ENCODE measurements at places on chromosomes 6 and 20.

DNA sequence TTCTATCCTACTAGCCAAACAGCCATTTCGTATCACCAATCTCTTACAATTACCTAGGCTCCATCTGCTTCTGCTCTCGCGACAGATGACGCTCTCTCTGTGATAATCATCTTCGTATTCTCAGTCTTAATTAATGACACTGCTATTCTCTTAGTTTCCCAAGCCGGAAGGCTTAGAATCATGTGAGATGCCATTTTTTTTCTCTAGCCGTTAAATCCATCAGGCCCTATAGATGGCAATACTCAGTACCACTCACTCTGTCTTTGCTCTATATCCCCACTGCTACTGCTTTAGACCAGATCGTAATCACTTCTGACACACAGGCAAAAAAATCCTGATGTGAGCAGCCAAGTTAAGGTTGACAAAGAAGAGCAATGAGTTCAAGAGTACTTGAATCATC, 2.1 kb upstream of the THEMIS start:
- DNase-seq: no peak

DNA sequence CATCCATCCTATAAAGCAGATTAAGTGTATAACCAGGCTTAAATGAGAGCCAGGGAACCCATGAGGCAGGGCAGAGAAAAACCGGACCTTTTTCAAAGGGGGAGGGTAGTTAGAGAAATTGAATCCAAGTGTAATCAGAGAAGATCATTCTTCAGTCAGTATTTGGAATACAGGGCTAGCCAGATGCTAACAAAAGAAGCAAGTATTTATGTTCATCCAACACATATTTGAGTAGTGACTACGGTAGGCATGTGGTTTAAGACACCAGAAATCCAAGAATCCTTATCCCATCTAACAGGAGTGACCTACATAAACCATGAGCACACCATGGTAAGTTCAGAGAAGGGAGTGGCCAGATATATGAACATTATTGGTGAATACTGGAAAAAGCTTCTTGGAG, 46.8 kb upstream of the FAM83C start:
- peak; percentile 86 for DNase-seq

DNA sequence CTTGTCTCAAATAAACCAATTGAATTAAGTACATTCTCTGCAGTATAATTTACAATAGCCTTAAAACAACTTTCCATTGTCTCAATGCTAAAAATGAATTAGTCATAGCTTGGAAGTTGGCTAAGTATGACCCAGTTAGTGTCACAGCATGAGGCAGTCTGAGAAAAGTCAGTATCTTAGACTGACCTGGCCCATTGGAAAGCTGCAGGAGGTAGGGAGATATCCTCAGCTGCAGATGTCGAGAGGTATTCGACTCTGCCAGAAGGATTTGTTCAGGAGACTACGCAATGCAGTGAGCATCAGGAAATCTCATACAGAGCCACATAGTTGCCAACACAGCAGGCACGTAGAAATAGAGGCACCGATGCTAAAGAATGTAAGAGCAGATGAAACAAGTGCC, 350.9 kb upstream of the NRSN1 start:
- DNase-seq: peak; percentile 36

DNA sequence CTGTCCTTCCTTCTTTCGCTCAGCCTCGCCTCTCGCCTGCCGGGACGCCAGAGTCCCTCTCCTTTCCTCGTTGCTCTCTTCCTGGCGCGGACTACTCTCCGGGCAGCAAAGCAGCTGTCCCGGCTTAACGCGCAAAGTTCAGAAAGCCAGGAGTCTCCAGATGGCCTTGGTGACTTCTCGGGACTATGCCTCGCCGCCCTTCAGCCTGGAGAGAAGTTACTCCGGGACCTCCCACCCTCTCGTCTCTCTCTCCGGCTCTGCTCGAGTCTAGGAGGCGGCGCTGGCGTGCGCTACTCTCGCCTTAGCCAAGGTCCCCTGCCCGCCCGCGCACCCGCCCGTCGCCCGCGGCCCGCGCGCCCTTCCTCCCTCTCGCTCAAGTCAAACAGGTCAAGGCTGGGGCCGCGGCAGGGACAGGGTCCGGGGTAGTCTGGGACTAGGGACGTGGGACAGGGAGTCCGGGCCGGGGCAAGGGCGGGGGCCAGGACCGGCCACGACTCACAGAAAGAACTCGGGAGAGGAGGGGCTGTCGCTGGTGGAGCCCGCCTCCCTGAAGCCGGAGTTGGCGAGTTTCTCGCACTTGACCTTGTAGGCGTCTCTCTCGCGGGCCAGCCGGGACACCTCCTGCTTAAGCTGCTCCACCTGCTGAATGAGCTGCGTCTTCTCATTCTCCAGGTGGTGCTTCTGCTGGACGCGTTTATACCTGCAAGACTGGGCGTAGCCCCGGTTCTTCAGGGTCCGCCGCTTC, 1.5 kb downstream of the MAFB start:
- DNase-seq: peak; percentile 45

GRCh38 chr6:73388800-73389512, 5.7 kb upstream of the DDX43 start:
- peak; percentile 84 for DNase-seq

DNA sequence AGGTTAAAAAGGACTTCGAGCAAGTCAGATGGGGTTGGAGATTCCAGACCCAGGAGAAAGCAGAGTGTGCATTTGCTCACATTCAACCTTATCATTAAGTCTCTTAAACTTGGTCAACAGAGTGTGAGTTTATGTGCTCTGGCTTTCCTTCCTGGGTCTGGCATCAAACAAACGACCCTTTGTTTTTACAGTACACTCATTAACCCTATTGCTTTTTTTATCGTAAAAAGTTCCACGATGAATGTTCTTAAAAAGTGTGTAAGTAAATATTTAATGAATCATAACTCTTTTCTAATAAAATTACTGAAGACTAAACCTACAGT, 2.5 kb downstream of the FYN start:
- no peak for DNase-seq

GRCh38 chr6:9675122-9675521, 739.8 kb downstream of the TFAP2A start:
- DNase-seq: no peak

- no peak for DNase-seq
These were observed 198.0 kb downstream of the BACH2 start for GRCh38 chr6:90098627-90099026.

DNA sequence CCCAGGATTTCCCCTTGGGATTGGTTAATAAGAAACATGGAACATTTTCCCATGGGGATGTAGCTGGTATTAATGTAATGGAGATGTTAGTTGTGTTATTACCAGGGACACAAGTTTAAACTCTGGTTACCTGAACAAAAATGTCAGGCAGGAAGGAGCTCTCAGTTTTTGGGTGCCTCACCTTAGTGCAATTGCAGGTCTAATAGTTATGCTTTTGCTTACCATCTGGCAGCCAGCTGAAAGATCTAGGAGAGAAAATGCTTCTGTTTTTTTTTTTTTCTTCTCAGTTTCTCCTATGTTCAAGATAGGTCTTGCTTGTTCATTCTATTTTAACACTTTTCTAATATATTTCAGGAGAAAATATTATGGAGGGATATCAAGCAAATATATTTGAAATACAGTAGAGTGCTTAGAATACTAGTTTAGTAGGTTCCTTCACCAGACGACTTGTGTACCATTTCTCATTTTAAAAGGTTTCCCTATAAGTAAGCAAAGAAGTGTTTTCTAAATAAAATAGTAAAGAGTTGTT, 4.2 kb upstream of the UBE2J1 start:
- no peak for DNase-seq

DNA sequence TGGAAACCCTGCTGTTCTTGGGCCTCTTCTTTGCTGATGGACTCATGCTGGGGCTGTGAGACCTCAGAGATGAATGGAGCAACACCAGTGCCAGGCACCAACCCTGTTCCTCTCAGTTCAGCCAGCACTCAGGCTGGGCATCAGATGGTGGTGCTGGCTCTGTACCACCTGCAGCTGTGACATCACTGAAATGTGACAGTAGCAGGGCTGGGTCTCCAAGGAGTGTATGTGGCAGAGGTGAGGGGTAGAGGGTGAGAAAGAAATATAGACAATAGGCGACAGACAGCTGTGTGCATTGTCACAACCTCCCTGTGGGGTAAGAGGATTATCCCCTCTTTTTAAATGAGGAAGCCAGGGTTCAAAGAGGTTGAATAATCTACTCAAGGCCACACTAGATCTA, at the start of gene TP53TG5:
Gene TP53TG5, minus strand, starts transcription at position 135 of the 400 bp plus-strand sequence. Its CDS starts 89 bp downstream, at position 46.
- no peak for DNase-seq

- DNase-seq: peak; percentile 36
These were observed 39.4 kb downstream of the SLC9A8 start for GRCh38 chr20:49851991-49852390.

- DNase-seq: no peak
These were observed 106.9 kb upstream of the MYL9 start for GRCh38 chr20:36434383-36434782.

GRCh38 chr6:105909106-105909505, 177.0 kb upstream of the PRDM1 start:
- no peak for DNase-seq

DNA sequence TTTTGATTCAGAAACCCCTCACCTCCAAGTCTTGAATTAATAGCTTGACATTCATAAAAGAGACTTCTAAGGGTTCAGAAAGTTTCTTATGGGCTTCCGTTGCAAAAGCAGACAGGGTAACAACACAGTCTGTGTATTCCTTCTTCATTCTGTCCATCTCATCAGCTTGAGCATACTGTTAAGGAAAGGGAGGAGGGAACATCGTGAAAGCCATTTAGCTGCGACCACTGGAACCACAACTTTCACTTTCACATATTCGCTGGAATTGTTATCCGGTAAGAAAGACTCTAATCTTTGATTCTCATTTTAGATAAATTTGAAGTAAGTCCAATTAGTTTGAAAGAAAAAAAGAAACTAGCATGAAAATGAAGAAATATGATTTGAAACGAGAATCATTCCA, 174.4 kb downstream of the SYNE1 start:
- peak; percentile 10 for DNase-seq

DNA sequence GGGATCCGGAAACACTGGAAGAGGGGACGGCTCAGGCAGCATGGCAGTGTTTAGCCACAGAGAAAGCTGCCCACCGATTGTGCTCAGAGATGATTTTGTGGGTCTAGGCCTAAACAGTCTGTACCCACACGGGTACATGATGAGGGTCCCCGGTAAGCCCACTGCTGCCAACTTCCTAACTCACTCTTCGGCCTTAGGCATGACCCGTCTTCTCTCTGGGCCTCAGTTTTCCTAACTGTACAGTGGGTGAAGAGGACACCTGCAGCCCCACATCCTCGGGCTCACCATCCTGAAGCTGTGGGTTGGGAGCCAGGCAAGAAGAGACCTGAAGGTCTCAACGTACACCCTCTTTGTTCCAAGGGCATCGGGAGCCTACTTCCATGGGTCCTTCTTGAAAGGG, 6.5 kb downstream of the FOXP4 start:
- DNase-seq: no peak

- DNase-seq: no peak
These were observed 307.4 kb downstream of the TRDN start for GRCh38 chr6:123329337-123329736.

DNA sequence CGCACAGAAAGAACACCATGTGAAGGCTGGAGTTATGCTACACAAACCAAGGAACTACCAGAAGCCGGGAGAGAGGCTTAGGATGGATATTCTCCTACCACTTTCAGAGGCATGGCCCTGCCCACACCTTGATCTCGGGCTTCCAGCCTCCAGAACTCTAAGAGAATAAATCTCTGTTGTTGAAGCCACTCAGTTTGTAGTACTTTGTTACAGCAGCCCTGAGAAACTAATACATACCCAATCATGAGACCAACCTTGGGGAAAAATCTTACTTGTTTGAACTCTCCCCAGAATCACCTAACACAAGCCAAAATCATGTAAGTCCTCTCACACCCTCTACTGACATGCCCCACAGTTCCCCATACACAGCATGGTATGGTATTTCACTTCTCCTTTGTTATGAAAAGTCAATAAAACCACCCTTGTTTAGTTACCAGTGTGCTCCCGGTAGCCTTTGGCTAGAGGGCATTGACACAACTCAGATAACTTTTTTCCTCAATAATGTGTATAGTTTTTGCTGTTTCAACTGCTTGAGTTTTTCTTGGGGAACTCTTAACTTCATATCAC, 40.7 kb upstream of the SLC2A12 start:
- no peak for DNase-seq

DNA sequence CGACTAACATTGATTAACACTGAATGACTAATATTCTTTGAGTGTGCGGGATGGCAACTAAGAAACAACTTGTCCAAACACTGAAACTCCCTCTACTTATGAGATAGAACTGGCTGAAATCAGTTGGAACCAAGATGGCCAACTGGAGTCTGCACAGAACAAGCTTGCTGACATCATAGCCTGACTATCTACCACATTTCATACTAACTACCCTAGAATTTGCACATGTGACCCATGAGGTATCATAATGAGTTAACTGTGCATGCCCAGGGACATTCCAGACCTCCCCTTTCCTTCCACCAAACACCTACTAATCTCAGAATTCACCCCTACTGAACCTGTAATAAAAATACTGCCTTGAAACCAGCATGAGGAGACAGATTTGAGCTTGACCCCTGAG, 43.2 kb downstream of the PHIP start:
- no peak for DNase-seq

- no peak for DNase-seq
These were observed 19.9 kb downstream of the HLA-DPB1 start for GRCh38 chr6:33095681-33096080.

GRCh38 chr6:90328004-90328403, 31.4 kb upstream of the BACH2 start:
- DNase-seq: no peak

Data from adipocyte (in vitro differentiated cells).